ENCODE measurements at places on chromosomes 2 and 18. TPM values are rescaled to one million over a fixed set of nuclear protein-coding genes. Genes with fewer than 3 reads are reported as not detected.

The MAP3K19 gene
- not detected for total RNA-seq

The ACKR3 gene
- 2.0 TPM for total RNA-seq

The ACTG2 gene
- 2.4 TPM for total RNA-seq

The UCN gene
- total RNA-seq: 1.1 TPM

The CCDC102B gene
- total RNA-seq: 3.1 TPM

The ARMC9 gene
- 94.4 TPM for total RNA-seq

The KIF5C gene
- total RNA-seq: not detected

The ABCG8 gene
- total RNA-seq: not detected

The SERPINB10 gene
- not detected for total RNA-seq

The LYPD1 gene
- 0.74 TPM for total RNA-seq

The DUSP28 gene
- 3.6 TPM for total RNA-seq

The GALNT5 gene
- 11.4 TPM for total RNA-seq
